ENCODE measurements at places on chromosomes 13 and 19.

GRCh38 chr19:4474514-4475022 is 2.5 kb downstream of the HDGFL2 start:
- DNase-seq: no peak

GRCh38 chr19:38793177-38793576 is 4.2 kb downstream of the LGALS7B start:
- no peak for DNase-seq

DNA sequence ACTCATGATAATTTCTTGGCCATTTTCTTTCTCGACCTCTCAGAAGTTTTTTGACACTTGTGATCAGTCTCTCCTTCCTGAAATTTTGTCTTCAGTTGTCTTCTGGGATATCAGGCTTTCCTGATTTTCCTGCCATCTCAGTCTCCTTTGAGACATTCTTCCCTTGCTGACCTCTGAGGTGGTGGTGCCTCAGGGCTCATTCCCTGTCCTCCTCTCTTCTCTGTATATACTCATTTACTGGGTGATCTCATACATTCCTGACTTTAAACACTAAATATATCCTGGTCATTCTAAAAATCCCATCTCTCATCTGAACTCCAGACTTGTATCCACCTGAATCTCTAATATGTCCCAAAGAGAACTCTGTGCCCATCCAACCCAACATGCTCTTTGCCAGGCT is 31.3 kb upstream of the STARD13 start:
- no peak for DNase-seq

GRCh38 chr13:111485491-111486250 is 165.2 kb downstream of the TEX29 start:
- no peak for DNase-seq

DNA sequence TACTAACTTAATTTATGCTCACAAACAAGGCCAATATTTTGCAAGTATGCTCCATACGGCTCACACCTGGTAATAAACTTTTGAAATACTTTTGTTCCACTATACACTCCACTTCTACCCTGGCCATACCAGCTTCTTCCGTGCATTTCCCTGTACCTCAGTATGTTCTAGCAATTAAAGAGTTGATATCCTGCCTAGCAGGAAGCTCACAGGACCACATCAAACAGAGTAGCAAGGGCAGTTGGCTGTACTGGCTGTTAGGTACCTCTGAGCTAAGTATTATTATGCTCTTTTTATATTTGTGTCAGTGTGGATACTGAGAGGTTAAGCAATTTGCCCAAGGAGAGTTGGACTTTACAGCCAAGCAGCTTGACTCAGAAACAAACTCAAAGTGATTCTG is 257.7 kb downstream of the SLITRK6 start:
- DNase-seq: no peak

DNA sequence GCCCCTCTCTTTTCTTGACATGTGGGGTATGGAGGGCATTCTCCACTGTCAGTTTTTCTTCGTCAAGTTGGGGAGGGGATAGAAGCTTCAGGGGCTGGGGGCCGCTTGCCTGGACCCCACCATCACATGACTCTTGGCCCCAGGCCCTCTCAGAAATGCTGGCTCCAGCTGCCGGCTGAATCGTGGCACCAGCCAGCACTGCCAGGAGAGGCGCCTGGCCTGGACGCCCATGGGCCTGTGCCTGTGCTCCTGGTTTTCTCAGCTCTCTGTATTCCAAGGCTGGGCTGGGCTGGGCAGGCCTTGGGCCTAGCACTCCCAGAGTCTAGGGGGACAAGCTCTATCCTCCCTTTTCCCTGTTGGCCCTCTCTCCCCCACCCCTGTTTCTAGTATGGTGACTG is 38.6 kb downstream of the LYL1 start:
- no peak for DNase-seq

Data from inflammatory macrophage (primary cell).